ENCODE measurements at places on chromosomes 2 and 18.

GRCh38 chr2:228065686-228066085 is 115.8 kb downstream of the SPHKAP start:
- no peak for DNase-seq

GRCh38 chr2:46171996-46172546 is 125.1 kb upstream of the EPAS1 start:
- DNase-seq = no peak

- DNase-seq = no peak
These were observed 58.5 kb upstream of the CREB1 start for GRCh38 chr2:207471261-207471660.

GRCh38 chr2:111121028-111121827 is 514 bp downstream of the BCL2L11 start:
- peak; percentile 17 for DNase-seq

GRCh38 chr2:167928434-167928833 is 319.0 kb downstream of the STK39 start:
- DNase-seq = no peak

- no peak for DNase-seq
These were observed 28.3 kb downstream of the GLI2 start for GRCh38 chr2:120763931-120764330.

- DNase-seq = no peak
These were observed 215.5 kb upstream of the CWC22 start for GRCh38 chr2:180222644-180223043.

DNA sequence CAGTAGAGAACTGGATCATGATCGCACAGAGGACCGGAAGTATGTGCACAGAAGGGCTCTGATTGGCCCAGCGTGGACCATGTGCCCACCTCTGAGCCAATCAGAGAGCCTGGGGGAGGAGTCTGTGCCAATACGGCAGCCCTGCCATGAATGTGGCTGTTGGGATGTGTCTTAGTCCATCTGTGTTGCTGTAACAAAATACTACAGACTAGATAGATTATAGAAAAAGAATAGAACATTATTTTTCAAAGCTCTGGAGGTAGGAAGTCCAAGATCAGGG is 132.0 kb downstream of the NDUFA10 start:
- DNase-seq = no peak

GRCh38 chr2:235508371-235509160 is 14.7 kb downstream of the AGAP1 start:
- no peak for DNase-seq

DNA sequence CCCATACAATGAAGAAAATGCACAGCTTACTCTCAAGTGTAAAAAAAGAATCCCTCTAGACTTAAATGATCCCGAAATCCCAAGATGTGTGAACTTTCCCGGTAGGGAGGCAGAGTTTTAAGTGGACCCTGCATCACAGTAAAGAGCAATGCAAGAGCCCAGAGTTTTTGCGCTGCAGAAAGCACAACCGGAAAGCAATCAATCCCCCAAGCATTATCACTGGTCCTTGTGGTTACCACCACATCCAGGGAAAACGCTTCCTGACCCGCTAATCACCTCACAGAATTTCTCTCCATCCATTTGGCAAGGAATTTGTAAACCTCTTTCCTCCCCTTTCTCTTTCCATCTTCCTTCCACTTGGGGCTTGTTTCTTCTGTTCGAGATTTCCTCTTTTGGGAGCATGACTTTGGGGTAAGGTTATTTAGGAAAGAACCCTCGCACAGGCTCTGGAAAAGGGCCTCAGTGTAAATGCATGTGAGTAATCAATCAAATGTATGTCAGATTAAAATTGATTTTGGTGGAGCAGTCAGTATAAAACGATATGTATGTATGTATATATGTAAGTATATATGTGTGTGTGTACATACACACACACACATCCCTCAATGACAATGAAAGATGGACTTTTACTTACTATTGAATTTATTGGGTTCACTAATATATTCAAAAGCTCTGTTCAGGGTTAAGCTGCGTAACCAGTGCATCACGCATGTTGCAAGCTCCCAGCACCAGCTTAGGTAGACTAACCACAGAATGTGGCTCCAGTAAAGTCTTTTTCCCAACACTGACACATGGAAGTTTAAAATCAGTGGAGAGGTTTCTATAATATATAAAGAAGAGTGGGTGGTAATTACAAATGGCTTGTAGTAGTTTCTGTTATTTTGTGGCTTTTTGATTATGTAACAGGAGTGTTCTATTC is 1.6 kb downstream of the PLCL1 start:
- DNase-seq = no peak

DNA sequence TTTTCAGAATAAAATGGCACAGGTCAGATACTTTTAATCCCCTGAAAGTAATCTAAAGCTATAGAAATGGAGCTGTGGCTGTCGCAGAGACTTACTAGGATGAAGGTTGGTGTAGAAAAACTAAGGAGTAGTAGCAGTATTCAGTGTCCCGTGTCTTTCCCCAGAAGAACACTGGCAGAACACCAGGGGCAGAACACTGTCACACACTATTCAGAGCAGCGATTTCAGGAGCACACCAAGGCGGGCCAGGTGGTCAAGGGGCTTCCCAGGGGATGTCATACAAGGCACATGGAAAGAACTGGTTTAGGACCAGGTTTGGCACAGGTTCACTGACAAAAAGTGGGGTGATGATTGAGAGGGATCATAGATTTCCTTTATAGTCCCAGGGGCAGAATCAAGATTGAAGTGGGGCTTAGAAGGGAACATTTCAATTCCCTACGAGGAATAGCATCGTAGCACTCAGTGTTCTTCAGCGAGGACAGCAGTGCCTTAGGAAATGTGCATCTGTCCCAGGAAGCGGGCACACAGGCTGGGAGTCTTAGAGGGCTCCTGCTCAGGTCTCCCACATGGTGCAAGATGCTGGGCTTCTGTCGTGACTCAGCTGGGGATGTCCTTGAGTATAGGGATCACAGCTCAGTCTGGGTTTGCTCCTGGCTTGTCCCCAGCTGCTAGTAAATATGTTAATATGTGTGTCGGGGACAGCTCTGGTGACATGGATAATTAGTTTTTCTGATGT is 22.6 kb downstream of the BCL2L11 start:
- DNase-seq = no peak

DNA sequence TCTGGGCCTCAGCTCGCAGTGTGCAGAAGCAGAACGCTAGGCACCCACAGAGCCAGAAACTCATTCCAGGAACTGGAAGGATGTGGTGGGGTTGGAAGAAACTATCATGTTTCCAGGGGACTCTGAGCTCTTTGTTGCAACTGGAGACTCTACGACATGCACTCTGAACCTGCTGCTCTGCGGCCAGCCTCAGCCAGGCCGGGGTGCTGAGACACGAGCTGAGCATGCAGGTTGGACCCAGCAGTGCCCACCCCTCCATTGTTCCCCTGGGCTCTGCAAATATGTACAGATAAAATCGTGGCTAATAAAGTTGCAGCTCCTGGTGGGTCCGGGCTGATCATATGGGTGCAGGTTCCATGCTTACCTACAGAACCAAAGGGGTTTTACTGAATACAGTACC is 37.6 kb upstream of the ARL4C start:
- DNase-seq = no peak

GRCh38 chr2:46117994-46118393 is 179.2 kb upstream of the EPAS1 start:
- no peak for DNase-seq

- DNase-seq = no peak
These were observed 31.3 kb upstream of the SNED1 start for GRCh38 chr2:240966906-240967680.

GRCh38 chr18:44938720-44939665 is 258.3 kb downstream of the SETBP1 start:
- no peak for DNase-seq

DNA sequence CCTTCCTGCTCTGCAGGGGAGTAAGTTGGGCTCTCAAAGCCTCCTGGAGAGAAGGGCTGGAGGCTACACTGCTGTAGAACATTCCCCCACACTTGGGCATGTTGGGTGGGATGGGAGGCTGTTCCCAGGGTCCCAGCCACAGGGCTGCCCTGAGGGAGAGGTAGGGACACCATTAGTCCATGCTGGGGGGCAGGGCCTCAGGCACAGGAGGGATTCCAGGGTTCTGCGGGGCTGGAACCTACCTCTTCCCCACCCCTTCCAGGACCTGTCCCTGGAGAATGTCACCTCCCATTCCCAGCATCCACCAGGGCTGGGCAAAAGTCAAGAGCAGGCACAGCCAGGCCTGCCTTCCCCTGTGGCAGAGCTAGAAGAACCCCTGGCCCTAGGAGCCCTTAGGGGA is 6.9 kb upstream of the ADRA2B start:
- DNase-seq = no peak

GRCh38 chr2:19736191-19736831 is 165.5 kb downstream of the TTC32 start:
- no peak for DNase-seq

DNA sequence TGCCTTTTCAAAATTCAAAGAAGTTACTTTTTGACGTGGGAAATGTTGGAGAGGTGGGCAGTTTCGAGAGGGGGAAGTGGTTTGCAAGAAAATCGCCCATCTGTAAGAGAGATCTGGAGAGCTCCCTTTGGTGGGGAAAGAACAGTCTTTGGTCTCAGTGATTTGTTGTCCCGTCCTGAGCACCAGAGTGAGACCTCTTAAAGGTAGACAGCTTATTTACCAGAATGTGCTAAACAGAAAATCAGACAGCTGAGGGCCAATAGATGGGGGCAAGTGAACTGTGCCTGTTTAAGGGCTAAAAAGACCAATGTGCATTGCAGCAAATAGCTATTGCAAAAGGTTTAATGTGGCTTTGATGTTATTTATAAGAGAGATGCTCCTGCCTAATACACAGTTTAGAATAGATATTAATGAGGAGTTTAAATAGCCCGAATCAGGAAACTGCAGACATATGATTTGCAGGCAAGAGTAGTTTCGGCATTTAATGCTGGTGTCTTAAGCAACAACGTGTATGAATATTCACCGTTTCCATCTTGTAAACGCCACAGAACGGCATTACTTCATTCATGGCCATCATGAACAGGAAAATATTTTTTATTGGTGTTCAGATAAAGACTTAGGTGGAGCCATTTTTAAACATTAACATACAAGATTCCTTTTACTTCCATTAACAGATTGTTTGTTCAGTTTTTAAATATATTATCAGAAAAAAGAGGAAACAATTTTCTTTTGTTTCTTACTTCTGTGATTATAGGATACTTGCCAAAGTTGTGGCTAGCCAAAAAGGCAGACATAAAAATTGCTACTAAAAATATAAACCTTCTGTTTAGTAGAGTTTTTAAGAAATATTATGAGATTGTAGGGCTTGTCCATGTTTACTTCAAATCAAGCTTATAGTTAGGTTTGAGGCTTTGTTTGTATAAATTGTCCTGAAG is 29.6 kb downstream of the ARHGAP15 start:
- no peak for DNase-seq

- DNase-seq = no peak
These were observed 34.2 kb upstream of the PTPRM start for GRCh38 chr18:7532942-7533341.

- DNase-seq = no peak
These were observed 9.5 kb downstream of the CHAC2 start for GRCh38 chr2:53777134-53777533.

DNA sequence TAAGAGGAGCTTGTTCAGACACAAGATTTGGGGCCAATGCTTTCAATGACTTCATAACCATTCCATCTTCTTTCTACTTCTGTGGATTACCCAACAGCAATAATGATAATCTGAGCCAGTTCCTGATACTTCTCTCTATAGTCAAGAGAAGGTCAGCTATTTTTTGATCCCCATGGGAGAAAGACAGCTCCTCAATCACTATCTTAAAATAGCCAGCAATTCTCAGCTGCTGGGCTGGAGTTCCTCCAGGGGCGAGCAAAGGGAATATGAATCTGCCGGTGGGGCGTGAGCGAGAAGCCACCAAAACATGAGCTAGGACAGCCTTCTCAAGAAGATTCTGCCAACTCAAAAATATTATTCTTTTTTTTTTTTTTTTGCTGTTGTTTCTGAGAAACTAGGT is at the start of gene TMEM182:
Gene TMEM182, plus strand, starts transcription at position 269 of the 400 bp plus-strand sequence. CDS start 187 bp downstream, outside the sequence.
- DNase-seq = no peak

Measured in stimulated activated CD8-positive, alpha-beta memory T cell treated with anti-CD3 and anti-CD28 coated beads, Interleukin-4, amount 100 ng/mL, for 1 hour (primary cell).